ENCODE measurements at places on chromosomes 3 and 15. TPM values are rescaled to one million over a fixed set of nuclear protein-coding genes. Genes with fewer than 3 reads are reported as not detected.
A peak's percentile ranks its signal among the peaks of the same experiment; 100 is the strongest.

Gene SLC28A1
- total RNA-seq = not detected

DNA sequence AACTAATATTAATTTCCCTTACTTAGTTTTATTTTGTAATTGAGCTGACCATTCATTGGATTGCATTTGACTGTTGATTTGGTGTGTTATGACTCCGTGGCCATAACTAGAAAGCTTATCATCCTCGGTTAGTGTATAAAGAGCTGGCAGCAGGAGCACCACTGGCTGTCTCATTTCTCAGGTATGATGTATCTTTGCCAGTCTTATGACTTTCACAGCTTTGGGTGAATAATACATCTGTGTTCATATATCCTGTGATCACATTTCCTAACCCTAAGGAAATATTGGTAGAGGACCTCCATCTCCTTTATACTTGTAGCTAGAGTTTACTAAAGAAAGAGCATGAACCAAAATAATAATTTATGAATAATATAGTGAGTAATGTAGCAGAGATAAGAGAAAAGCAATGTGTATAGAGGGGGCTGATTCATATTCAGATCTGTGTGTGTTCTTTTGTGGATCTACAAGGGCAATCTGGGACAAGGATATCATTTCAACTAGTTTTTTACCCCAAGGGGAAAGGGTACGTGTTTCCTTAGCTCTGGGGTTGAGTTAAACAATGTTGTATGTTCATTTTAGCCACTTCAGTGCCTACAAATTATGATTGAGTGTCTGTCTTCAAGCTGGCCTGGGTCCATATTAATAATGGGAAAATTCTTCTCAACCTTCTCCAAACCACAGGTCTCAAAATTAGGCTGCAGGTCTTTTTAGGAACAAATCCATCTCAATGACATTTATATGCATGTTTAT, 901.7 kb downstream of the NTRK3 start:
- no peaks in the 10 kb centered on the region for H3K36me3 ChIP-seq
- no peak for DNase-seq
- no peaks in the 10 kb centered on the region for H3K27me3 ChIP-seq
- H3K4me3 ChIP-seq = no peak overlapping the region
- H3K27ac ChIP-seq = no peak overlapping the region

GRCh38 chr3:18489939-18490338, 64.8 kb upstream of the SATB1 start:
- H3K36me3 ChIP-seq = no peaks in the 10 kb centered on the region
- H3K4me1 ChIP-seq = no peaks in the 10 kb centered on the region
- no peak for DNase-seq
- H3K27ac ChIP-seq = no peak overlapping the region

Gene SLC12A8
- total RNA-seq = 19.9 TPM

- no peaks in the 10 kb centered on the region for H3K27me3 ChIP-seq
- no peak overlapping the region for H3K4me3 ChIP-seq
- peak; percentile 67 for DNase-seq
- peaks cover 2% of the 10 kb centered on the region for H3K4me1 ChIP-seq
- H3K27ac ChIP-seq = peak overlapping the region; percentile 67
These were observed 14.5 kb downstream of the EMC4 start for GRCh38 chr15:34239151-34239808.

DNA sequence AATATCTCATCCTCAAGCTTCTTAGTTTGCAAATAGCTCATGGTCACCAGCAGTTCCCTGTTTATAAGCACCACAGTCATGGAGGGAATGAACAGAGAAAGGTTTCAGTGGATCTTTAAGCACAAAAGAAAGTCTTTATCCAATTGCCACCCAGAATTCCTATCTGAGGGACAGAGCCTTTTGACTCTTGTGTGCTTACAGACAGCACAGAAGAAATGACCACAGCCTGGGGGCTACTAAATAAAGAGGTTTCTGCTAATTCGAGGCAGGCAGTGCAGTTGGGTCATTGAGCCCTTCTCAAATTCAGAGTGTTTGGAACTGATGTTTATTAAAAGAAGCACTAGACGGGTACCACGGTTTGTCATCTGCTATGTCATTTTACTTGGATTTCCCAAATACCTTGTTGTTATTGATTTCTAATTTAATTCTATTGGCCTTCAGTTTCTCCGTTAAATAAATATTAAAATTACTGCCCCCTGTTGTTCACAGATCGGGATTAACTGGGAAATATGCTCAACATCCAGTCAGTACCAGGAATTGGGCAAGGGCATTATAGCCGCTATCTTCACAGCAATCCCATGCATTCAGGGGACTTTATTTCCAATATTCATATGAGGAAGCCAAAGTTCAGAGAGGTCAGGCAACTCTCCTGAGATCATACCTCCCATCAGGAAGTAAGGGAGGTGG, 3.6 kb downstream of the PRICKLE2 start:
- H3K27me3 ChIP-seq = peaks cover 32% of the 10 kb centered on the region
- H3K27ac ChIP-seq = no peak overlapping the region
- no peak overlapping the region for H3K4me3 ChIP-seq
- DNase-seq = no peak
- H3K4me1 ChIP-seq = no peaks in the 10 kb centered on the region

Gene PPP1R14D
- not detected for total RNA-seq

DNA sequence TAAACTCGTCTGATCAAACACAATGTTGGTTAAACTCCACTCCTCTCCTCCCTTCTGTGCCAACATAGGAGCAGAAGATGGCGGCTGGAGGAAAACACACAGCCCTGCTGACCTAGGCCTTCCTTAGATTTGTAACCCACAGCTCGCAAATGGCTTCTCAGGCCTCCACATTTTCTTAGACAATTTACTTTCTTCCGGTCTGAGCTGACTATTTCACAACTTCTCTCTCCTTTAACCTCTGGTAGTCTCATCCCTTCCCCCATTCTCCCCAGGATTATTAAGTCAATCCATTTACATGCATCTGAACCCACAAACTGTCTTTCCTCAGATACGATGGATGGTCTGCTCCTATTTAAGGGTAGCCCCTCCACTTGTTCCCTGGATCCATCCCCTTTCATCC, 25.7 kb upstream of the ULK4 start:
- no peaks in the 10 kb centered on the region for H3K4me1 ChIP-seq
- DNase-seq = no peak
- H3K27ac ChIP-seq = no peak overlapping the region
- H3K4me3 ChIP-seq = no peak overlapping the region
- no peaks in the 10 kb centered on the region for H3K27me3 ChIP-seq

GRCh38 chr3:189900578-189900977, 220.1 kb downstream of the P3H2 start:
- H3K4me1 ChIP-seq = no peaks in the 10 kb centered on the region
- no peak overlapping the region for H3K4me3 ChIP-seq
- no peak overlapping the region for H3K27ac ChIP-seq
- H3K36me3 ChIP-seq = no peaks in the 10 kb centered on the region

Gene GOLGA6B
- 0.10 TPM for total RNA-seq

- no peak overlapping the region for H3K4me3 ChIP-seq
- DNase-seq = no peak
- H3K27ac ChIP-seq = no peak overlapping the region
- no peaks in the 10 kb centered on the region for H3K36me3 ChIP-seq
- peaks cover 18% of the 10 kb centered on the region for H3K27me3 ChIP-seq
- no peaks in the 10 kb centered on the region for H3K4me1 ChIP-seq
These were observed 112.4 kb upstream of the TLE3 start for GRCh38 chr15:70210076-70210475.

GRCh38 chr15:73965094-73965757, 26.9 kb downstream of the STOML1 start:
- peak overlapping the region; percentile 30 for H3K4me3 ChIP-seq
- no peaks in the 10 kb centered on the region for H3K27me3 ChIP-seq
- H3K4me1 ChIP-seq = peaks cover 11% of the 10 kb centered on the region
- H3K27ac ChIP-seq = no peak overlapping the region
- no peaks in the 10 kb centered on the region for H3K36me3 ChIP-seq

GRCh38 chr3:47347217-47347801, 33.5 kb upstream of the PTPN23 start:
- H3K27me3 ChIP-seq = no peaks in the 10 kb centered on the region
- H3K4me3 ChIP-seq = no peak overlapping the region
- H3K4me1 ChIP-seq = no peaks in the 10 kb centered on the region
- H3K36me3 ChIP-seq = 0 out of 2 replicates have a peak, but pooled peaks cover 4% of the 10 kb centered on the region
- no peak for DNase-seq

- no peaks in the 10 kb centered on the region for H3K27me3 ChIP-seq
- no peaks in the 10 kb centered on the region for H3K36me3 ChIP-seq
- no peak for DNase-seq
- no peak overlapping the region for H3K4me3 ChIP-seq
- no peak overlapping the region for H3K27ac ChIP-seq
These were observed 22.9 kb downstream of the EPHB3 start for GRCh38 chr3:184584464-184584891.

GRCh38 chr3:76387000-76387399, 601.7 kb upstream of the ZNF717 start:
- H3K4me1 ChIP-seq = no peaks in the 10 kb centered on the region
- H3K4me3 ChIP-seq = no peak overlapping the region
- no peak for DNase-seq
- H3K27me3 ChIP-seq = no peaks in the 10 kb centered on the region
- no peaks in the 10 kb centered on the region for H3K36me3 ChIP-seq

DNA sequence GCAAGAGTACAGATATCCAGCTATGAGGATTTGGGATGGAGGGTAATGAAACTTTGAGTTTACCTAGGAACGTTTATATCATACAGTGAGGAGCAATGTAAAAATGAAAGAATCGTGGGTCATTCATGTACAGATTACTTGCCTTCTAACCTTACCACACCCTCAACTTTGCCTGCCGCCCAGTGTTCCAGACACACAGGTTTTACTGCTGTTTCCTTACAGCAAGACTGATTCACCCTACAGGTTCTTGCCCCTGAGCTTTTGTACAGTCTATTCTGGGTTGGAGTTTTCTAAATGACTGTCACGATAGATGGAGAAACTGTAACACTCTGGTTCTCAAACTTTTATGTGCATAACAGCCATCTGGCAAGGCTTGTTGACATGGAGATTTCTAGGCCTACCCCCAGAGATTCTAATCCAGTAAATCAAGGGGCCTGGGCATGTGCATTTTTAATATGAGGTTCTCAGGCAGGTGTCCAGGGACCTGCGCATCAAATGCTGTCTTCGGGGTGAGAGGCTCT, 6.6 kb upstream of the TPRG1 start:
- no peaks in the 10 kb centered on the region for H3K27me3 ChIP-seq
- DNase-seq = no peak
- peaks cover 16% of the 10 kb centered on the region for H3K4me1 ChIP-seq
- H3K36me3 ChIP-seq = no peaks in the 10 kb centered on the region

Gene EDEM1
- 23.7 TPM for total RNA-seq

Gene FANCD2
- 50.0 TPM for total RNA-seq

GRCh38 chr3:13772321-13772745, 107.5 kb downstream of the WNT7A start:
- H3K27me3 ChIP-seq = no peaks in the 10 kb centered on the region
- no peaks in the 10 kb centered on the region for H3K4me1 ChIP-seq
- H3K27ac ChIP-seq = no peak overlapping the region
- DNase-seq = no peak

GRCh38 chr3:43759297-43759782, 68.6 kb downstream of the ABHD5 start:
- H3K4me3 ChIP-seq = no peak overlapping the region
- peaks cover 13% of the 10 kb centered on the region for H3K4me1 ChIP-seq
- no peaks in the 10 kb centered on the region for H3K27me3 ChIP-seq
- no peak overlapping the region for H3K27ac ChIP-seq

DNA sequence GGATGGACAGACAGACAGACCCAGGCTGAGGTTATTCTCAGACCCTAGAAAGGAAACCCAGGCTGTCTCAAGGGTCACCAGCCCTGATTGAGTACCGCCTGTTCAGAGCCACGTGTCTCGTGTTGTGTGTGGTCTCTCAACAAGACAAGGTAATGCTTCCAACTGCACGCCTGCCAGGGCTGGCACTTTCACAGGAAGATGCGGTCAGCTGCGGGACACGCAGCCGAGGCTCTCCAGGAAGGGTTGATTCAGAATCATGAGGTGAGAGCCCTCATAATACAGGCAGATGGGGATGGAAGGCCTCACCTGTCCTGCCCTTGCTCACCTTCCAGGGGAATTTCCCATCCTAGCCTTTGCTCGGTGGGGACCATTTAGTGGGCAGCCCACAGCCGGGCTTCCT, 81.4 kb downstream of the TOP2B start:
- no peak overlapping the region for H3K4me3 ChIP-seq
- H3K36me3 ChIP-seq = no peaks in the 10 kb centered on the region
- DNase-seq = no peak
- H3K4me1 ChIP-seq = peaks cover 10% of the 10 kb centered on the region

Gene CMTM7
- total RNA-seq = 62.6 TPM

DNA sequence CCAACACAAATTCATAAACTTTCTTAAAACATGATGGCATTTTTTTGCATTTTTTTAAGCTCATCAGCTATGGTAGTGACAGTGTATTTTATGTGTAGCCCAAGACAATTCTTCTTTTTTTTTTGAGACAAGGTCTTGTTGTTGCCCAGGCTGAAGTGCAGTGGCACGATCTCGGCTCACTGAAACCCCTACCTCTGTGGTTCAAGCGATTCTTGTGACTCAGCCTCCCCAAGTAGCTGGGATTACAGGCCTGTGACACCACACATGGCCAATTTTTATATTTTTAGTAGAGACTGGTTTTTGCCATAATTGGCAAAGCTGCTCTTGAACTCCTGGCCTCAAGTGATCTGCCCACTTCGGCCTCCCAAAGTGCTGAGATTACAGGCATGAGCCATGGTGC, 17.3 kb upstream of the USP50 start:
- H3K27me3 ChIP-seq = no peaks in the 10 kb centered on the region
- H3K4me1 ChIP-seq = no peaks in the 10 kb centered on the region
- H3K36me3 ChIP-seq = peaks cover 2% of the 10 kb centered on the region
- H3K27ac ChIP-seq = no peak overlapping the region
- no peak for DNase-seq

GRCh38 chr3:139450159-139450558, 26.2 kb downstream of the RBP2 start:
- H3K4me1 ChIP-seq = no peaks in the 10 kb centered on the region
- no peaks in the 10 kb centered on the region for H3K36me3 ChIP-seq
- H3K27ac ChIP-seq = no peak overlapping the region
- H3K4me3 ChIP-seq = no peak overlapping the region
- DNase-seq = no peak

GRCh38 chr15:81347910-81348309, 24.0 kb upstream of the STARD5 start:
- no peak for DNase-seq
- no peaks in the 10 kb centered on the region for H3K4me1 ChIP-seq
- no peaks in the 10 kb centered on the region for H3K27me3 ChIP-seq
- H3K27ac ChIP-seq = no peak overlapping the region
- no peaks in the 10 kb centered on the region for H3K36me3 ChIP-seq
- H3K4me3 ChIP-seq = no peak overlapping the region

DNA sequence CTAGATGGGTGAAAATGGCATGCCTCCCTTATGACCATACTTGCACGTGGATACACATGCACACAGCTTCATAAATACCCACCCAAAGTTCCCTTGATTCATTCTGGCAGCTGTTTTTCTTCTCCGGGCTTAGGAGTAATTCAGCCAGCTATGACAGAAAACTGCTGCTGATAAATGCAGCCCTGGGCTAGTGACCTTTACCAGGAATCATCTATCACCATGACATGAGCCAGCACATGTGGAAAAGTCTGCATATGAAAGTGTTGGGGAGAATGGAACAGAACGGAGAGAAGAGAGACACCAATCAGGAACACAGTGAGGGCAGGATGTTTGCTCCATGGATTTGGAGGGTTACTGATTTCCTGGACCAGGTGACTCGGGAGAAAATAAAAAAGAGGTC, 706.3 kb downstream of the PDCD6IP start:
- no peak overlapping the region for H3K27ac ChIP-seq
- H3K27me3 ChIP-seq = no peaks in the 10 kb centered on the region
- H3K4me1 ChIP-seq = no peaks in the 10 kb centered on the region

Gene ACP3
- total RNA-seq = 0.79 TPM

All from HCT116 (cell line).